Activated T-cell treated with anti-CD3 and anti-CD28 coated beads, Interleukin-2, amount 50 U/mL, for 1 hour (primary cell): ENCODE measurements at places on chromosomes 11 and 22.

DNA sequence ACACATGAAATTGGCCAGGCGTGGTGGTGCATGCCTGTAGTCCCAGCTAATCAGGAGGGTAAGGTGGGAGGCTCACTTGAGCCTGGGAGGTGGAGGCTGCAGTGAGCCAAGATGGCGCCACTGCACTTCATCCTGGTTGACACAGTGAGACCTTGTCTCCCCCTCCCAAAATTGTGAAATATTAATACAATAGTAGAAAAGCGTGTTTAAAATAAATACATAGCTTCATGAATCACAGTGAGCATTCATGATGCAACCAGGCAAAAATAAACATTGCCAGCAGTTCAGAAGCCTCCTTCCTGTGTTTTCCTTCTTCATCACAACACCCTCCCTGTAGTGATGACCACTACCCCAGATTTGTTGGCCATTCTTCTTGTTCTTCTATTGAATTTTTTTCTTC lies 4.3 kb upstream of the TEAD1 start:
- no peak for DNase-seq

- no peak for DNase-seq
Observed at GRCh38 chr11:113083571-113083970, 122.4 kb downstream of the NCAM1 start.

- DNase-seq, result no peak
Observed at GRCh38 chr22:36773935-36774334, 2.0 kb downstream of the IFT27 start.

GRCh38 chr11:64613648-64614047 lies 22.6 kb downstream of the SLC22A12 start:
- DNase-seq, result no peak

GRCh38 chr11:112977755-112978154 lies 16.5 kb downstream of the NCAM1 start:
- no peak for DNase-seq

GRCh38 chr11:28259177-28259843 lies 151.1 kb downstream of the METTL15 start:
- no peak for DNase-seq

- no peak for DNase-seq
Observed at GRCh38 chr11:5083602-5084001, 14.2 kb downstream of the OR52E1 start.

GRCh38 chr11:65576867-65577755 lies 1.3 kb downstream of the EHBP1L1 start:
- DNase-seq, result no peak

DNA sequence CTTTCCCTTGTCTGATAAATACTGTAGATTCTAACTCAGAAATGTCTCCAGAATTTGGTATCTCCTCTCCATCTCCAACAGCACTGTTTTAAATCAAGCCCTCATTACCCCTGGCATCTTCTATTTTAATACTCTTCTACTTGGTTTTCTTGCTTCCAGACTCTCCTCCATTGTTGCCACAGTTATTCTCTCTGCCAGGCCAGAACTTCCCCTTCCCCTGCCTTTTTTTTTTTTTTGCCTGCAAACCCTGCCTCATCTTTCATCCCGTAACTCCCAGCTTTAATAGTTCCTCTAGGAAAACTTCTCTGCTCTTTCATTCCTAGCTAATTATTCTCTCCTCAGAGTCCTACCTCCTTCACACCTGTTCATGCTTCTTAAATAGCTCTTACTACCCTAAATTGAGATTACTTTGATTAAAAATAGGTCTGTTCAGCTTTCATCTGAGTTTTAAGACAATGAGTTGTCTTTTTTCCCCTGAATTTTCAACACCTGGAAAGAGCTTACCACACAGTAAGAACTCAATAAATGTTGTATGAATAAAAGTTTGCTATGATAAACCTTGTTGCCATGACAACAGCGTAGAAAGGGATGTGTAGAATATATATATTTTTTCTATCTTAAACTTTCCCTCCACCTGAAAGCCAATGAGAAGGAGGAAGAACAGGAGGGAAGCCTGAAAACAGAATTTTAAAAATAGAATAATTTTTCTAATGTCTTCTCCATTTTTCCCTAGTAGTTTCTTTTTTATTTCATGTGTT lies 3.6 kb downstream of the IL18 start:
- no peak for DNase-seq

GRCh38 chr22:35997438-35997837 lies 31.2 kb downstream of the RBFOX2 start:
- DNase-seq, result no peak

DNA sequence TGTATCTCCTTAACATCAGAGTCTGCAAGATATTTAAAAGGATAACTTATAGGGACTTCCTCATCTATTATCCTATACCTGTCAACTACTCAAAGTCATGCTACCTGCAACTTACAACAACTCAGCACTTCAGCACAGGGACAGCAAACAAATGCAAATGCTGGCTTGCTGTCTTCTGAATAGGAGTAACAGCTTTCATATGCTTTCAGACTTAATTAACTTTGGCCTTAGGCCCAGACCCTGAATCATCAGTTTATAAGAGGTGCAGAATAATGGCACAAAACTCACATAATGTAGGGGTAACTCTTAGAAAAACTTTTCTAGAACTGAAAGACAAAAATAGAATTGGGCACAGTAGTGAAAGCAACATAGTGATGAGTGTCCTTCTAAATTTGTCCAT lies 953.4 kb downstream of the DLG2 start:
- DNase-seq, result no peak

DNA sequence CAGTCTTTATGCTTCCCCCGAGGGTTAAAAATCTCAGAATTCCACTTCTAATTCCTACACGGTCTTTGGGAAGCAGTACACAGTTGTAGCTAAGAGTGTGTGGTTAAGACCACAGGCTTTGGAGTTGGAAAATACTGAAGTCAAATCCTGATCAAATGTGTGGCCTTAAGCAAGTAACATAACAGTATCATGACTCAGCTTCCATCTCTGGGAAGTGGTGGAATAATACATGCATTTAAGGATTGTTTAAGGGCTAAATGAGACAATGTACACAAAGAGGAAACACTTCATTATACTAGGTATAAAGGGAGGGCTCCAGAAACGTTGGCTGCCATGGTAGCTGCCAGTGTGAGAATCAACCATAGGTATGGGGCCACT lies 71.5 kb downstream of the FAT3 start:
- no peak for DNase-seq
